ENCODE measurements at places on chromosomes 4 and X.
A peak's percentile ranks its signal among the peaks of the same experiment; 100 is the strongest.

GRCh38 chr4:68383115-68383514, 33.2 kb upstream of the YTHDC1 start:
- no peak for DNase-seq

- DNase-seq: no peak
Measured at GRCh38 chr4:128725405-128726055, 84.0 kb upstream of the JADE1 start.

DNA sequence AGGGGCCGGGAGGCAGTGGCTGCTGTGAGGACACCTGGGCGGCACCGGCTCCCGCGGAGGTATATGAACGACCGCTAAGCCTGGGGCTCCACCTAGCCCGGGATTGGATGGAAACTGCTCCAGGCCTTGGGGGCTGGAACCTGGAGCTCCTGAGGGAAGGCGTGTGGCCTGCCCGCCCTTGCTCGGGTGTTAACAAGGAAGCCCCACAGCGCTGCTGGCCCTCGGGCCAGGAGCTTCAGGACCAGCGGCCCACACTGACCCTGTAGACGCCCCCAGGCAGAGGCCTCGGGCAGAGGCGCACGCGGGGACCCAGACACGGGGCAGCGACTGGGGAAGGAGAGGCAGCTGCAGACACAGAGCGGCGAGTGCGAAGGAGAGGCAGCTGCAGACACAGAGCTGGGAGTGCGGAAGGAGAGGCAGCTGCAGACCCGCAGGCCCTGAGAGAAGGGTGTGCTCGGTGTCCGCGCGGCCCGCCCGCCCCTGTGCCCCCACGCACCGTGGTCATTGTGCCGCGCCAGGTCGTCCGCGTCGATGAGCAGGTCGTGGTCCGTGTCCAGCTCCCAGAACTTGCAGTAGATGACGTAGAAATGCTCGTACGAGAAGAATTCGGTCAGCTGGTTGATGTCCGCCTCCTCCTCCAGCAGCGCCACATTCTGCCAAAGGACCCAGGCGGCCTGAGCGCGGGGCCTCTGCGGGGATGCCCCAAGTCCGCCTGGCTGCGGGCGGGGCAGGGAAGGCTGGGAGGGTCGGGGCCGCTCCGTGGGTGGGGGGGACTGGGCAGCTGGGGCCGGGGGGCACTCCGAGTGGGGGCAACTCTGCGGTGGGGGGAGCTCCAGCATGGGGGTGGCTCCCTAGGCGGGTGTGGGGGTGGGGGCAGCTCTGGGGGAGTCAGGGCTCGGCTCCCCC, 26.7 kb upstream of the GTPBP6 start:
- DNase-seq: peak; percentile 82

DNA sequence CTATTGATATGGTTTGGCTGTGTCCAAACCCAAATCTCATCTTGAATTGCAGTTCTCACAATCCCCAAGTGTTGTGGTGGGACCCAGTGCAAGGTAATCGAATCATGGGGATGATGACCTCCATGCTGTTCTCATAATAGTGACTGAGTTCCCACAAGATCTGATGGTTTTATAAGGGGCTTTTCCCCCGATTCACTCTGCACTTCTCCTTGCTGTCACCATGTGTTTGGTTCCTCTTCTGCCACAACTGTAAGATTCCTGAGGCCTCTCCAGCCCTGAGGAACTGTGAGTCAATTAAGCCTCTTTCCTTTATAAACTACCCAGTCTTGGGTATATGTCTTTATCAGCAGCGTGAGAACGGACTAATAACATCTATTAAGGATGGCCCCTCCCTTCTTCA, 68.8 kb downstream of the FBXW7 start:
- DNase-seq: no peak

All from osteocyte (in vitro differentiated cells).